ENCODE measurements at places on chromosomes 6 and 20.

DNA sequence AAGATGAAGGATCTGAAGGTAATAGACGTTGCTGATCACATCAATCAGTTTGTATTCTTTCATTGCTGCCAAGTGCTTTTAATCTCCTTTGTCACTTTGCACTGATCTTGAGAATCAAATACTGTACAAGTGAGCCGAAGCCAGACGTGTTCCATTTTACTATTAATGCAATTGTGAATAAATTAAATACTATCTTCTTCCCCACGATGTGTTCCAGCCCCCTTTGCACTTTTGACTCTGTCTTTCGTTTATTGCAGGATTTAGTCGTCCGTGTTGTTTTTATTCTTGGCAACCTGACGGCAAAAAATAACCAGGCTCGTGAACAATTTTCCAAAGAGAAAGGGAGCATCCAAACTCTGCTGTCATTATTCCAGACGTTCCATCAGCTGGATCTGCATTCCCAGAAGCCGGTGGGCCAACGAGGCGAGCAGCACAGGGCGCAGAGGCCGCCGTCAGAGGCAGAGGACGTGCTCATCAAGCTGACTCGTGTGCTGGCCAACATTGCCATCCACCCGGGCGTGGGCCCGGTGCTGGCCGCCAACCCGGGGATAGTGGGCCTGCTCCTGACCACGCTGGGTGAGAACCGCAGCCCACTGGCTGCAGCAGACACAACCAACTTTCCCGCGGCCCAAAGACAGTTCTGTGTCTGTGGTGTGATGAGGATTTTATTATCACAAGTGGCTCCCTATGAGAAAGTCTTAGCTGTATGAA lies 104.7 kb downstream of the ARMC2 start:
- DNase-seq: no peak

DNA sequence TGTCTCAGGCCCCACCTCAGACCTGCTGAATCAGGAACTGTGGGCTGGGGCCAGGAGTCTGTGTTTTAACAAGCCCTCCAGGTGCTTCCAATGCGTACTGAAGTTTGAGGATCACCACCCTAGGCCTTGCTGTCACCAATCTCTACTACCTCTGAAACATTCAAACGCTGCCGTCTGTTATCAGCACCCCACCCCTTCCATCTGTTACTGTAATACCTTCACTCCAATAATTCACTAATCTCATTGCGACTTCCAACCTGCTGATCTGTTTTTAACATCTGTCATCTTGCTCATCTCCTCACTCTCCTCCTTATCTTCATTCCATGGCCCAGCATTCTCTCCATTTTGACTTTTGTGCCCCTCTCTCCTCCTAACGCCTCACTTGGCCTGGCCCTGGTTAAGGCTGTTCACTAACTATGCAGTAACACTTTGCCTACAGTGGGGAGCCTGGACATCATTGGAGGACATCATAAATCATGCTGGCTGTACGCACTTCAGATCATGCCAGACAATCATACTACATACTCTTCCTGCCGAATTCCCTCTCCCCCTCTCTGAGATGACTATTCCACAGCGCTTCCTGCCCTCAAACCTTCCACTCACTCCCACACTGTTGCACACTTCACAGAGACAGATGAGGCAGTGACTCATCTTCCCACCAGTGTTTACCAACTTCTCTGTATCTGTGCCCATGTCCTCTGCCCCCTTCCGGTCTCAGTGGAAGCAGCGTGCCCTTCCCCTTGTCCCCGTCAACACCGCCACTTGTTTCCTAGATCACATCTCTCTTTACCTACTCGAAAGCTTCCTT lies 3.0 kb upstream of the GUCA1B start:
- peak; percentile 25 for DNase-seq

DNA sequence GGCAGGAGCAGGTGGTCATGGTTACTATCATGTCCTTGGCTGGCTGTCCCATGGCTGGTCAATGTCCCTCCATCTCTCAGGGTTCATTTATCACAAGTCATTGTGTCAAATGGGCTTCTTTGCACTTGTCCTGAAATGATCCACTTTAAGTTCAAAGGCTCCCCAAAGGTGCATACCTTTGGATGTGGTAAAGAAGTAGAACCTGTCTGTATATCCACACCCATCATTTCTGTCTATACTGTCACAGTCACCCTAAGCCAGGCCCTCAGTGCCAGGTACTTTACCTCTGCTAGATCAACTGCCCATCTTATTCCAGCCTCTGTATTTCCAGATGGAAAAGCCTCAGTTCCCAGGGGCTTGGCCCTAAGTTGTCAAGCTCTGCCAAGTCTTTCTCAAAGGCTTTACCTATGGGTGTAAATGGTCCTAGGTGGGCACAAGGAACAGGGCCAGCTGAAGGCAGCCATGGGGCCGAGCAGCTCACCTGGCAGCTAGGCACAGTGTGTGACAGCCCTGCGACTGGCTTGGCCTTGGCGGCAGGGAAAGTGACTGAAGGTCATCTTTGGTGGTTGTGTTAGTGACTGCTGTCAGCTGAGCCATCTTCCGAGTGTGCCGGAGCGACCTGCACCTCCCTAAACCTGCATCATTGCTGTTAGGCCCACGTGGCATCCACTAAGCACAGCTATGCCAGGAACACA lies 198.4 kb downstream of the SYNDIG1 start:
- no peak for DNase-seq

DNA sequence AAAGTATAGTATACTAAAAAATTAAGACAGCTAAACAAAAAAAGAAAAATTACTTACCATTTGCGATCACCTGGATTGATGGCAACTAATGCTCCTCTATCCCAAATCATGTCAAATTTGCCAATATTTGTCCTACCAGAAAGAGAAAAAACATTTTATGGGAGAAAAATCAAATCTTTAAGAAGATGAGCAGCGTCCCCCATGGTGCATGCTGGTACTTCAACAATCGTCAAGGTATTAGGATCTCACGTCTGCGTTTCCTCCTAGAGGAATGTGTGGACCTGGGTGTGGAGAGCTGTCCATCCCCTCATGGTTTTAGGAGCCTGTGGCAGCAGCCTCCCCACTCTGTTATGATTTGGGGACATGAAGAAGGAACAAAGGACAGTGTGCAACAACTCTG lies 16.0 kb downstream of the TPMT start:
- no peak for DNase-seq

GRCh38 chr6:118306392-118307238 lies 241.5 kb upstream of the PLN start:
- no peak for DNase-seq
